Kidney (tissue), 22 donors: ENCODE measurements at places on chromosomes 2 and 18.

DNA sequence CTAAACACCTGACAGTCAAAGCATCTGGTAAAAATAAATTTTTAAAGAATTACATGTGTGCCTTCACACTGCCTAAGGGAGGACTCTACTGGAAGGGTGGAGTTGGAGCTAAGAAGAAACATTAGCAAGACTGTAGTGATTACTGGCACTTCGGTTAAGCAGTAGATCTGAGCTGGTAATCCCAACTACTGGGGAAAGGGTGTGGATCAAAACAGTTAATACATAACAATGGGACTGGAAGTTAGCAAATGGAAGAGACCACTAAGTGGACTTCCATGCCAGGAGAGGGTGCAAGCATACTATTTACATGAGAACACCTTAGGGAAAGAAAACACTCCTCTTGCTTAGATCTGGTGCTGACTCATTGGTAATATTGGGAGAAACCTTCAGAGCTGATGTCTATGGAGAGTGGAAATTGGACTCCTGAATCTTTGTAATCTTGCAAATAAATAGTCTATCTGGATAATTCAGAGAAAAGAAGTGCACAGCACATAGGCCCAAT is 519.6 kb upstream of the LINC00305 start:
- DNase-seq, result no peak

GRCh38 chr2:37795456-37795855 is 124.0 kb upstream of the CDC42EP3 start:
- DNase-seq, result no peak

DNA sequence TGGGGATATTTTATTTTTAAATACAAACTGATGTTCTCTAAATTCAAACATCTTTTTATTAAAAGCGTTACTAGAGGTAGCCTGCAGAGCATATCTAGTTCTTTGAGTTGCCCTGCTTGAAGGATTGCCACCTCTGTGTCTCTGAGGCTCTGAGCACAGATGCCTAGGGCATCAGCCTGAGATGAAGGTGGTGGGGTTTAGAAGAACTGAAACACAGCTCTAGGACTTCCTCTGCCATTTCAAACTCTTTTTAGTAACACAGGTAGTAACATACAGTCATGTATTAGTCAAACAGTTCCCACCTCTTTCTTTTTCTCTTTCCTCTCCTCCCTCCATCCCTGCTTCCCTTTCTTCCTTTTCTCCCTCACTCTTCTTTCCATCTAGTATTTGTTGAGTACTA is 57.6 kb downstream of the TTC21B start:
- DNase-seq, result no peak

- peak; percentile 18 for DNase-seq
Observed at GRCh38 chr2:196413821-196414274, 225.7 kb upstream of the CCDC150 start.

- DNase-seq, result no peak
Observed at GRCh38 chr2:10320933-10321332, 18.2 kb downstream of the HPCAL1 start.
